Transverse colon (tissue), 4 donors: ENCODE measurements at places on chromosomes 2 and 18. TPM values are rescaled to one million over a fixed set of nuclear protein-coding genes. Genes with fewer than 3 reads are reported as not detected.
A peak's percentile ranks its signal among the peaks of the same experiment; 100 is the strongest.

Gene CNDP1
- total RNA-seq: not detected

Gene POTEC
- total RNA-seq: under 0.01 TPM

Gene C2orf15
- 0.82 TPM for total RNA-seq

DNA sequence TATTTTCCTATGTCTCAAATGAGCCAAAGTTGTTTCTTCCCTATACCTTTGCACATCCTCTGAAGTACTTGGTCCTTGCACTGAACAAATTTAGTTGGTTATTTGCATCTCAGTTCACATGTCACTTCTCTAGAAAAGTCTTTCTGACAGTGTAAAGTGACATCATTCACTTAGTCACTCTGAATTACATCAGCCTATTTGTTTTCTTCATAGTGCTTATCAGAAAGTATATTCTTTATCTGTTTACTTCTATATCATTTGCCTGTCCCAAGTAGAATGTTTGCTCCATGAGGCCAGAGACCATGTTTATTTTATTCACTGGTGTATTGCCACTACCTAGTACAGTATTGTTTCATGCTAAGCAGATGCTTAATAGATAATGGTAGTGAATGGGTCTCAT lies 173.7 kb downstream of the HNMT start:
- H3K27me3 ChIP-seq: no peaks in the 10 kb centered on the region
- no peaks in the 10 kb centered on the region for H3K36me3 ChIP-seq
- H3K27ac ChIP-seq: no peak overlapping the region

- H3K27me3 ChIP-seq: no peaks in the 10 kb centered on the region
- no peaks in the 10 kb centered on the region for H3K4me1 ChIP-seq
- H3K4me3 ChIP-seq: no peak overlapping the region
- DNase-seq: no peak
- no peak overlapping the region for H3K27ac ChIP-seq
Measured at GRCh38 chr2:136448432-136448831, 316.9 kb upstream of the THSD7B start.

DNA sequence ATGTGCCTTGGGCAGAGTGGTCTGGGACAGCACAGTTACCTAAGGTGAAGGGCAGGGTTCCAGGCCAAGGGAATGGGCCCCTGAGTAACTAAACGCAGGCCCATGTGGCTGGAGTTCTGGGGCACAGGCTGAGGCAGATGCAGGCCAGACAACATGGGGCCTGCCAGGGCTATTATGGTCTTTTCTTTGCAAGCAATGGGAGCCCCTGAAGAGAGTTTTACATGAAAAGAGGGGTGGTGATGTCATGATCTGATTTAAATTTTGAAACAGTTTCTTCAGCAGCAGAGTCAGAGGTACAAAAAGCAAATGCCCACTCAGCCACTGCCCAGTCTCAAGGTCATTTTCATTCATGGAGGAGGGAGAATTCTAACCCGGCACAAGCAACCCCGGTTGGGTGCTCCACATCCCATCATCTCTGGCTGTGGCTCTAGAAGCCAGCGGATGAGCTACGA lies 5.6 kb downstream of the CHST10 start:
- H3K27ac ChIP-seq: no peak overlapping the region
- H3K4me3 ChIP-seq: no peak overlapping the region
- peaks cover 6% of the 10 kb centered on the region for H3K4me1 ChIP-seq
- H3K36me3 ChIP-seq: no peaks in the 10 kb centered on the region
- peaks cover 8% of the 10 kb centered on the region for H3K27me3 ChIP-seq

DNA sequence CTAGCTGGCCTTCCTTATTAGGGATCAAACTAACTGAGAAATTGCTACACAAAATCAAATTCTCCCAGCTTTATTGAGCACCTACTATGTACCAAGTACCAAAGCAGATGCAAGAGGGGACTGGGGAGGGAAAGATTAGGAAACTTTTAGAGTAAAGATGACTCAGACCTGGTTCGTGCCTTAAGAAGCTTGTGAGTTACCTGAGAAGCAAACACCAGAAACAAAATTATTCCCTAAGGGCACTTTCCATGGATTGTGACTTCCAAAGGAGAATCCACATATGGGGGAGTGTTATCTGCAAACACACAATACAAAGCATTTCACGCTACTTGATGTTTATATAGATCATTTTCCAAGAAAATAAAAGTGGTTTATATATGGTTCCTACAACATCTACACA lies 326.9 kb upstream of the HNRNPA3 start:
- no peak overlapping the region for H3K27ac ChIP-seq
- H3K4me1 ChIP-seq: no peaks in the 10 kb centered on the region
- DNase-seq: no peak
- H3K4me3 ChIP-seq: no peak overlapping the region
- H3K27me3 ChIP-seq: no peaks in the 10 kb centered on the region

- no peaks in the 10 kb centered on the region for H3K36me3 ChIP-seq
- no peak overlapping the region for H3K27ac ChIP-seq
- DNase-seq: no peak
- no peaks in the 10 kb centered on the region for H3K27me3 ChIP-seq
- no peak overlapping the region for H3K4me3 ChIP-seq
Measured at GRCh38 chr2:120957905-120958304, 222.2 kb downstream of the GLI2 start.

GRCh38 chr2:14626873-14627272 lies 5.6 kb upstream of the LRATD1 start:
- H3K4me3 ChIP-seq: no peak overlapping the region
- DNase-seq: no peak
- H3K27me3 ChIP-seq: no peaks in the 10 kb centered on the region
- H3K36me3 ChIP-seq: no peaks in the 10 kb centered on the region
- peaks cover 3% of the 10 kb centered on the region for H3K4me1 ChIP-seq
- H3K27ac ChIP-seq: no peak overlapping the region

GRCh38 chr2:15672961-15673918 lies 81.6 kb downstream of the DDX1 start:
- no peak for DNase-seq
- H3K4me3 ChIP-seq: no peak overlapping the region
- peaks cover 6% of the 10 kb centered on the region for H3K4me1 ChIP-seq
- no peak overlapping the region for H3K27ac ChIP-seq
- H3K27me3 ChIP-seq: no peaks in the 10 kb centered on the region

DNA sequence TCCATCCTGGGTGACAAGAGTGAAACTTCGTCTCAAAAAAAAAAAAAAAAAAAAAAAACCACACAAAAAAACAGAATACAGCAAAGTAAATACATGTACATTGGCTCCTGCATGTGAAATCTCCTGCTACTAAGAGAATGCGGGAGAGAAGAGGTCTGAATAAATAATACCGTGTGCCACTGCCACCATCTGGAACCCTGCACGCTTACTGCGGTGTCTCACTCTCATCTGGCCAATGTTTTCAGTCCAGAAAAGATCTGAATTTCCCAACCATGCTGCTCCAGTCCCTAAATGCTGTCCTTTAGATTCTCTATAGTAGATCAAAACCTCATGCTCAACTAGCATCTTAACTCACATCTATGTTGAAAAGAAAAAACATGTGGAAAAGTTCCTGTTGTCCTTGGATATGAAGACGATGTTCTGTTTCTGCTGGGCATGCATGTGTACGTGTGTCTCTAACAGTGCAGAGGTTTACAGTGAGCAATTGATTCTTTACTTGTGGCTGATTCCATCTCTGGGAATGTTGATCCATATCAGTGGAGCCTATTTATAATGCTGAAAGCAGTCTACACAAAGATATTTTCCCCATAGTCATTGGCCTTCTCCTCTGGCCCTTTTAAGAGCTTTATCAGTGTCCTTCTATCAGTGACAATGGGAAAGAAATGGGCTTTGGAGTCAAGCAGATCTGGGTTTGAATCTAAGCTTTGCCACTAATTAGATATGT lies 11.9 kb downstream of the STON1 start:
- H3K4me3 ChIP-seq: no peak overlapping the region
- H3K27me3 ChIP-seq: no peaks in the 10 kb centered on the region
- DNase-seq: no peak
- H3K36me3 ChIP-seq: no peaks in the 10 kb centered on the region

GRCh38 chr2:215454519-215455246 lies 18.8 kb upstream of the FN1 start:
- H3K27ac ChIP-seq: no peak overlapping the region
- DNase-seq: no peak
- no peaks in the 10 kb centered on the region for H3K27me3 ChIP-seq
- H3K4me1 ChIP-seq: no peaks in the 10 kb centered on the region
- no peak overlapping the region for H3K4me3 ChIP-seq

- no peaks in the 10 kb centered on the region for H3K36me3 ChIP-seq
- H3K4me1 ChIP-seq: peaks cover 40% of the 10 kb centered on the region
- DNase-seq: no peak
- no peaks in the 10 kb centered on the region for H3K27me3 ChIP-seq
Measured at GRCh38 chr2:27214941-27215340, 2.2 kb upstream of the CAD start.

DNA sequence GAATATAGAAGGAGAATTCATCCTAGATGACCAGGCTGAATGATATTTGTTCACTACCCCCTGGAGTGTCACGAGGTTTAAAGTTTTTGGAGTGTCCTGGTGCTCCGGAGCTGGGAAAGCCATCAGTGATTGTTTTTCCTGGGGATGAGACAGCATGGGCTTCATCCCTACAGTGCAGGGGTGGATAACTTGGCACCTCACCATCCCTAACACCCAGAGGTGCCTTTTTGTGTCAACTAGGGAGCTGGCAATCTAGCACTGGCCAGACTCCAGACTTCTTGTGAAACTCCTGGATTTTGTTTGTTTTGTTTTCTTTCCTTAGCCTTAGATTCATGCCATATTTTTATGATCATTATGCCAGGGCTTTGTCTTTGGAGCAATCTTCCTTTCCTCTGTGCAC lies 164.8 kb downstream of the PRKCE start:
- H3K27ac ChIP-seq: peak overlapping the region; percentile 70
- H3K27me3 ChIP-seq: no peaks in the 10 kb centered on the region
- H3K4me1 ChIP-seq: peaks cover 17% of the 10 kb centered on the region
- H3K4me3 ChIP-seq: no peak overlapping the region
- H3K36me3 ChIP-seq: no peaks in the 10 kb centered on the region

GRCh38 chr2:8006181-8006580 lies 675.7 kb upstream of the ID2 start:
- peaks cover 21% of the 10 kb centered on the region for H3K4me1 ChIP-seq
- H3K4me3 ChIP-seq: no peak overlapping the region
- no peak overlapping the region for H3K27ac ChIP-seq
- DNase-seq: no peak
- H3K36me3 ChIP-seq: no peaks in the 10 kb centered on the region

GRCh38 chr2:96353032-96353561 lies 17.5 kb downstream of the NCAPH start:
- no peaks in the 10 kb centered on the region for H3K4me1 ChIP-seq
- H3K27me3 ChIP-seq: no peaks in the 10 kb centered on the region
- DNase-seq: no peak
- no peaks in the 10 kb centered on the region for H3K36me3 ChIP-seq
- no peak overlapping the region for H3K27ac ChIP-seq

- peaks cover 13% of the 10 kb centered on the region for H3K4me1 ChIP-seq
- no peaks in the 10 kb centered on the region for H3K36me3 ChIP-seq
- no peak for DNase-seq
- no peaks in the 10 kb centered on the region for H3K27me3 ChIP-seq
- H3K27ac ChIP-seq: no peak overlapping the region
Measured at GRCh38 chr18:35122586-35123224, 81.5 kb downstream of the MAPRE2 start.

- H3K4me1 ChIP-seq: peaks cover under 1% of the 10 kb centered on the region
- H3K36me3 ChIP-seq: no peaks in the 10 kb centered on the region
- H3K27ac ChIP-seq: no peak overlapping the region
- H3K4me3 ChIP-seq: no peak overlapping the region
- no peaks in the 10 kb centered on the region for H3K27me3 ChIP-seq
Measured at GRCh38 chr2:171410624-171411023, 23.2 kb downstream of the METTL8 start.

DNA sequence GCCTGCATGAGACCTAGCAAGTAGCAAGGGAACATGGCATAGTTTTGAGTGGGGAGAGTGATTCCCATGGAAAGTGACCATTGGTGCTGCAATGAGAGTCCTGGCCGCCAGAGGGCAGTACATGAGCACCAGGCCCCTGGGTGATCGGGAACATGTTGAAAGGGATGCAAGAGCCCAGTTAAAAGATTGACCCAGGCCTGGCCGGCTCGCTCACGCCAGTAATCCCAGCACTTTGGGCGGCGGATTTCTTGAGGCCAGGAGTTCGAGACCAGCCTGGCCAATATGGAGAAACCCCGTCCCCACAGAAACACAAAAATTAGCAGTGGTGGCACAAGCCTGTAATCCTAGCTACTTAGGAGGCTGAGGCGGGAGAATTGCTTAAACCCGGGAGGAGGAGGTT lies 22.2 kb downstream of the FAP start:
- no peaks in the 10 kb centered on the region for H3K4me1 ChIP-seq
- no peaks in the 10 kb centered on the region for H3K36me3 ChIP-seq
- peak; percentile 58 for DNase-seq
- H3K27ac ChIP-seq: no peak overlapping the region
- no peak overlapping the region for H3K4me3 ChIP-seq

DNA sequence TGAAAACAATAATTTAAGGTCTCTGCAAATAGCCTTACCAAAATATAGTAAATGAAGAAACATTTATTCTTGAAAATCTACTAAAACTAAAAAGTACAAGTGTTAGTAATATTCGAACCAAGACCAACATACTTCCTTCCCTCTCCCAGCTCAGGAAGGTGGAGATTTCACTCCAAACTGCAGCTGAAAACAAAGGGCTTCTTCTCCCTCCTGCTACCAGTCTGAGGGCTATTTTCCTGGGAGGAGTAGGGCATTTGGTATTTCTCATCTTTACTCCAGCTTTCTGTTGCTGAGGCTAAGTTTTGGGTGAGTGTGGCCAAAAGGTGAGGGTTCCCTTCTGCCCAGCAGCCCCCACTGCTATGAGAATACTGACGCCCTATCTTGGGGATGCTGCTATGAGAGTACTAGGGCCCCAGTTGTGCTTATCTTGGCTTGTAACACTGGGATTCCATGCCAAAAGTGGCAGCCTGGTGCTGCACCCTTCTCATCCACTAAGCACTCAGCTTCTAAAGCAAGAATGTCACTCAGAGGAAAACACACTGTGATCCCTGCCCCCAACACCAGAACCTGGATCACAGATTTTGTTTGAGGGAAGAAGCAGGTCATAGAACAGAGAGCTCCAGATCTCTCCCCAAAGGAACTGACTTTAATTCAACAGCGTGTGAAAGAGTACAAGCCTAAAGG lies 130.7 kb upstream of the KLF7 start:
- no peak for DNase-seq
- no peaks in the 10 kb centered on the region for H3K4me1 ChIP-seq
- no peaks in the 10 kb centered on the region for H3K27me3 ChIP-seq
- no peaks in the 10 kb centered on the region for H3K36me3 ChIP-seq
- no peak overlapping the region for H3K4me3 ChIP-seq
- H3K27ac ChIP-seq: no peak overlapping the region

DNA sequence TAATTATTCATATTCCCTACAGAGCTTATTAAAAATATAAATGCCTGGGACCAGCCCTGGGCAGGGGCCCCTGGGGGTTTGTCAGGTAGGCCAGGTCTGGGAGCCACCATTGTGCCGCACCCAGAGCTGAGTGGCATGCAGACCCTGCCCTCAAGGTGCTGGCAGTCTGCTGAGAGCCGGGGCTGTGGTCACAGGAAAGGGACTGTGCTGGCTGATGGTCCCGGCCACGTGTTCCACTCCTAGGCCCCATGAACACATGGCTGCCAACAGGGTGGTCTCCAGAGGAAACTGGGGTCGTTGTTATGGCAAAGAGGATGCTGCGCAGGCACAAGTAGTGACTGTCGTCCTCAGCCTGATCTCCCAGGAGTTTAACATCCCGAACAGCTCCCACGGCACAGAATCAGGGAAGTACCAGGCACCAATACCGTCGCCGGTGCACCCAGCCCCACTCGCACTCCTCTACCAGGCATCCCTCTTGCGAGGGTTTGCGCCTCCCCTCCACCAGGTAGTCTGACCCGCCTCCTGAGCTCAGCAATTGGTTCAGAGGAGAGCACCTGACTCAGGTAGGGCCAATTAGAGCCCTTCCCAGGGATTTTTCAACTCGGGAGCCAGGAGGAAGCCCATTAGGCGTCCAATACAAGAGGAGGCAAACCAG lies 39.2 kb upstream of the BIN1 start:
- H3K27me3 ChIP-seq: no peaks in the 10 kb centered on the region
- H3K36me3 ChIP-seq: no peaks in the 10 kb centered on the region
- no peaks in the 10 kb centered on the region for H3K4me1 ChIP-seq
